ENCODE measurements at places on chromosomes 12 and 14.
A peak's percentile ranks its signal among the peaks of the same experiment; 100 is the strongest.

GRCh38 chr14:104442107-104442551, 137.4 kb upstream of the C14orf180 start:
- DNase-seq: no peak

DNA sequence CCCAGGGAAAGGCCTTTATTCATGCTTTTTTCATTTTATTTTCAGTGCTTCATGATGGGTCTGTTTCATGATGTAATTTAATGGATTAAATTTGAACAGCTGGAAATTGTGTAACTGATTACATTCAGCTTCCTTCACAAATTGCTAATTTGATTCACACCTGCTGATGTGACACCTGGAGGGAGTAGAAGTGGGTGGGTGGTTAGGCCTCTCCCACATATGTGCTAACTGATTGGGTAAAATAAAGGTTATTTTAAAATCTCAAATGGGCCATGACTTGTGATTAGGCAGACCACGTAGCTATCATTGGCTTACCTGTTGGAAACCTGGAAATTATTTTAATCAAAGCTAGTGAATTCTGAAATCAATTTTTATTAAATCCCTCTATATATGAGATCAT, 142.1 kb downstream of the GXYLT1 start:
- no peak for DNase-seq

GRCh38 chr12:76901628-76902380, 23.0 kb upstream of the CSRP2 start:
- DNase-seq: no peak

- DNase-seq: no peak
Measured at GRCh38 chr14:102878970-102879460, 43.4 kb upstream of the AMN start.

DNA sequence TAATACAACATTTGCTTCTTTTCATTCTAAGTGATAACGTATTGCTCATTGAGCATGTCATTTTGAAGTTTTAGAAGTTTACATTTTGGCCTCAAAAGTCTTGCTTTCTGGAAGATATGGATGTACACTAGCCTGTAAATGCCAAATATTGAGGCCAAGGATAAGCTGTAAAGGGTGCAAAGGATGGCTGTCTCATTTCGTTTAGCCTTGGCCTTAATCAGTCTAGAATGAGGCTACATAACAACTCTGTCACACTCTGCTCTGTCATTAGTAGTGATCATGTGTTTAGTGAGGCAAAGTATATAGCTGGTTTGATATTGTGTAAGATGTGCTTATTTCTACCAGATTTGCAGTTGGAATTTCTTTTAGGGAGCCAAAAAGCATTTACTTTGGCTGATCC, 344.5 kb downstream of the TMTC2 start:
- DNase-seq: no peak

DNA sequence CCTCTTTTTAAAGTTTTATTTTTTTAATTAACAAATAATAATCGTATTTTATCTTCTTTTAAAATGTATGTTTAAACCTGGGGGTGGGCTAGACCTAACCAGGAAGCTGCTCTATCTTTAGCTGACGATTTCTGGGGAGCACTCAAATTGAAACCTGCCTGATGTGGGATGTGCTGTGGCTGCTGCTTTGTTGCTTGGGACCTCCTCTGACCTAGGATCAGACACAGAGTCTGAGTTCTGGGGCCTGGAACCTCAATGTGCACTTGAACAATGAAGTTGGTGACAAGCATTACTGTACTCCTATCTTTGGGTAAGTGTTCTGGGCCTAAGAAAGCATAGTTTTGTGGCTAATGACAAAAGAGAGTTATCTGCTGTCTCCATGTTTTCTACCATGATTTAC, 386.7 kb downstream of the DAD1 start:
- DNase-seq: no peak

GRCh38 chr12:93181409-93181965, 196.2 kb upstream of the NUDT4 start:
- no peak for DNase-seq

DNA sequence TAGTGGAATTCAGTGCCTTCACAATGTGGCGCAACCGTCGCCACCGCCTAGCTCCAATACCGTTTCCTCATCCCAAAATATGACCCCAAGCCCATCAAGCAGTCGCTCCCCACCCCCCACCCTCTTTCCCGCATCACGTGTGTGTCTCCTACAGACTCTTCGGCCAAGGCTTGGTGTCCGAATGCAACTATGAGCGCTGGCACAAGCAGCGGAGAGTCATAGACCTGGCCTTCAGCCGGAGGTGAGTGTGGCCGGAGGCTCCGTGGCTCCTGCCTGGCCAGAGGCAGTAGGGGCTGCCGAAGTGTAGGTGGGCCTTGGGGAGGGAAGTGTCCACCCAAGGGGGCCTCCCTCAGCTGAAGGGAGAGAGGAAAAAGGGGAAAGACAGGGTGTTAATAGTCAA, 15.8 kb downstream of the CYP46A1 start:
- DNase-seq: no peak

- DNase-seq: no peak
Measured at GRCh38 chr12:15701631-15702156, 87.5 kb downstream of the EPS8 start.

DNA sequence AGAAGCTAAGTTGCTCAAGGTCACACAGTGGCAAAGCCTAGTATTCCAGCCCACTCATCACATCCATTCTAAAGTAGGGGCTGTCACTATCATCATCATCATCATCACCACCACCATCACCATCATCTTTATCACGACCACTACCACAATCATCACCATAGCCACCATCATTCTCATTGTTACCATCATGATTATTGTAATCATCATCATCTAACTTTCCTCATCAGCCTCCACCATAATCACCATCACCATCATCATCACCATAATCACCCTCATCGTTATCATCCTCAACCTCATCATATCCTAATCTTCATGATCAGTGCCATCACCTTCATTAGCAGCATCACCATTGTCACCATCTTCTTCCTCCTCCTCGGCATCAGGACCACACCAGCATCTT, 48.7 kb downstream of the NOS1 start:
- DNase-seq: no peak

GRCh38 chr12:124713436-124714082, 146.1 kb upstream of the NCOR2 start:
- peak; percentile 41 for DNase-seq

DNA sequence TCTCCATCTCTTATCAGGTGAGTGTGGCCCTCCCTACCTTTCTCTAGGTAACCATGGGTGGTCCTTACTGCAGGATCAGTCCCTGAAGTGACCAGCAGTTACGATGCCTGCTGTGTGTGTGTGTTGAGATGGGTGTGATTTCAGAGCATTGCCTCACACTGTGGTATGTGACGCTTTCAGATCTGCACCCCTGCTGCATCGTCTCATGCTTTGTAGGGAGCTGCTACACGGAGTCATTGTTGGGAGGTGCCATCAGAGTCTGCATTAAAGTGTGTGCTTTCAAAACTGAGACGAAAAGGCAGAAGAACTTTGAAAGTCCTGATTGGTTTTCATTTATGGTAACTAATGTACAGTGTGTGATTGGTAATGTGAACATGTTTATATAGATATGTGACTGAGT, 150.5 kb downstream of the PELI2 start:
- no peak for DNase-seq

DNA sequence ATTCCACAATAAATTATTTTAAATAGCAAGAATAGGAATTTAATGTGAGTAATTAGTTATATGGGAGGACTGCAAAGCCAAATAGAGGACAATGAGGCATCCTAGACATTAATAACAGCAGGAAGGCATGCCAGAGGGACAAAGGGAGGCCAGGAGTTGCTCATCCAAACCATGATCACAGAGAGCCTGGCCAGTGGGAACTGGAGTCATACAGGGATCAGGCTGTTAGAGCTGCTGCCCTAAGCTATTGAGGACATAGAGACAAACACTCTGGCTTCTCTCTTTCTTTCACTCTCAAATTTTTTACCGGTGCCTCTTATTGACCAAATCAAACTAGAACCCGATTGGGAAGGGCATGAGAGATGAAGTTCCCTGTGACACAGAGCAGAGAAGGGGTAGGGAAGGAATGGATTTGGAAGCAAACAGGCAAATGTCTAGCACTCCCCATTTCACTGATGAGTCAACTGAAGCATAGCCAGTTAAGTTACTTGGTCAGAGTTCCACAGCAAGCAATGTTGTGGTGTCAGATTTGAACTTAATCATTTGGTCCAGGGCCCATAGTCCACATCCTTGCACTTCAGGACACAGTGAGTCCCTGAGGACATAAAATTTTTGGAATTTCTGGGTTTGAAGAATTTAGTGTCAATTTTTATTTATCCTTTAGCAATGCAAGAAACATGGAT, 17.9 kb upstream of the CFAP54 start:
- no peak for DNase-seq

- no peak for DNase-seq
Measured at GRCh38 chr12:76562130-76562529, 2.6 kb upstream of the OSBPL8 start.

- DNase-seq: no peak
Measured at GRCh38 chr12:96354844-96355534, 45.2 kb downstream of the CDK17 start.

- DNase-seq: no peak
Measured at GRCh38 chr14:34093883-34094282, 143.0 kb upstream of the EGLN3 start.

DNA sequence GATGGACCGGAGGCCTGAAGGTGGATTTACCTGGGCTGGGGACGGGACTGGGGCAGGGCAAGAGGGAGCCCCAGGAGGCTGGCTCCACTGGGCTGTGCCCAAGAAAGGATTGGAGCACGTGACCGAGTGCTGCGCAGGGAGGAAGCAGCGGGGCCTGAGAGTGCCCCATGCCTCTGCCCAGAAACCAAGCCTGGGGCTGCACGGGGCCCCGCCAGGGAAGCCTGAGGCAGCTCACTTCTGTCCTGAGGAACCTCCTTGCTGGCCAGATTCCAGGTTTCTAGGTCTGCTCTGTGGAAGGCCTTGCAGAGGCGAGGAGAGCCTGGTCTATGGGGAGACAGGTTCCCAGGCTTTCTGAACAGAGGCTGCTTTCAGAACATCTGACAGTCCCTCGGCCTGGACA, 10.4 kb downstream of the NGB start:
- DNase-seq: no peak

DNA sequence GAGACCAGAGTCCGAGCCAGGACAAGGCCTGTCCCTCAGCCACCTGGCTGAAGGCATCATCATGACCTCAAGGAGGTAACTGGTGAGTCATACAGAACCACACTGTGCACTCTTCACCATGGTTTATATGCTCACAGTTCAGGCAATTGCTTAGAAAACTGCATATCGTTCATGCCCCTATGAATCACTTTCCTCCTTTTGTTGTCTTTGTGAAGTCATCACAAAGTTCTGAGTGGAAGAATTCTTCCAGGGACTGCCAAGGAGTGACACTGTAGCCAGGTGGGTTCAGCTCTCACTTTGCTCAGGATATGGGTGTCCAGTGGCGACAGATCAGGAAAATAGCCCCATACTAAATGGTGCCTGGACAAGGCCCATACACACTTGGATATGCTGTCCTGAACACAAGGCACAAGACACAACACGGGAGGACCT, 92.5 kb downstream of the DPF3 start:
- no peak for DNase-seq

GRCh38 chr14:89750281-89750755, 204.2 kb downstream of the EFCAB11 start:
- no peak for DNase-seq

DNA sequence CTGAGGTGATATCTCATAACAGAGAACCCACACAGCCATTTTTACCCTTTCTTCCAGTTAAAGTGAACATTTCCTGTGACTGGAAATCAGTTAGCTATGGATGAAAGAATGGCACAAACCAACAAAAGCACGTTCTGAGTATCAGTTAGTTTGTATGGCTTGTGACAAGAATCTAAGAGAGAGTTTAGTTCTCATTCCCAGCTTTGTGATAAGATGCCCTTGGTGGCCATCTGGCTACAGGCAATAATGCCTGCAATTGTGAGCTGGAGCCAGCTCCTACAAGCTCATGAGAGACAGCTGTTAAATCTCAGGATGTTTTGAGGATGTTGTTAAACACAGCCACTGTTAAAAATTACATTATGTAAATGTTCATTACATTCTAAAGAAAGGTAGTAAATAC, 122.0 kb upstream of the FRMD6 start:
- DNase-seq: no peak

GRCh38 chr12:9794484-9795093, 32.7 kb upstream of the KLRF1 start:
- DNase-seq: no peak

- DNase-seq: no peak
Measured at GRCh38 chr12:89840162-89840922, 131.7 kb upstream of the ATP2B1 start.
